Heart left ventricle (tissue), 16 donors: ENCODE measurements at places on chromosomes 6 and 20. TPM values are rescaled to one million over a fixed set of nuclear protein-coding genes. Genes with fewer than 3 reads are reported as not detected.

Gene EDEM2
- 6.0 TPM for polyA plus RNA-seq

GRCh38 chr6:158313989-158314388 lies 1.7 kb downstream of the TULP4 start:
- H3K36me3 ChIP-seq, result no peaks in the 10 kb centered on the region
- H3K27me3 ChIP-seq, result no peaks in the 10 kb centered on the region
- no peaks in the 10 kb centered on the region for H3K4me1 ChIP-seq
- DNase-seq, result peak; percentile 32

DNA sequence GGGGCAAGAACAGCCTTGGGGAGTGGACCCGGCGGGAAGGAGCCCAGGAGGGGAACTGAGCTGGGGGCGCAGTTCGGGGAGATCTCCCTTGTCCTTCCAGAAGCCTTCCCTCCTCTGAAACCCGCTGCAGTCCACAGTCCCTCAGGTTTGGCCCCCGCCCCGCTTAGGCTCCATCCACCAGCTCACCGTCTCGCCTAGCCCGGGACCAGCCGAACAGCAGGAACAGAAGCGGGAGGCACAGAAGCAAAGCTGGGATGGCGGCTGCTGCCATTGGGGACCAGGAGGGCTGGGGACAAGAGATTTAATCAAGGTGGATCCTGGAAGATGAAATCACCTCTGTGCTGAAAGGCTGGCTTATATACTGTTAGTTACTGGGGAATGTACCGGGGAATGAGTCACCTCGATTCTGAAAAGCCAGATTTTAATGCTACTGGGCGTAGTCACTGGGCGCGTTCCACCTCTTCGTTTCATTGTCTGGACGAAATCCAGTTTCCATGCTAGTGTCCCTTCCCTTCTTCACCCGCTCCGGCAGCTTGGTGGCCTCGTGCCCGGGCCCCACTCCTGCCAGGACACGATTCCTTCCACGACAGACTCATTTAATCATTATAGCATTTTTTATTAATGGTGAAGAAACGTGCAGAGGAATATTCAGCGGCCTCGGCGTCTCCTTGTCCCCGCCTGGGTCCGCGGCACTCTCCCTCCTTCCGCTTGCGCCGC lies at the start of gene RAET1L:
RAET1L (minus strand) TSS at position 332 of the 717 bp plus-strand sequence; CDS start at position 271, 61 bp downstream.
- H3K27me3 ChIP-seq, result peaks cover 9% of the 10 kb centered on the region
- H3K4me1 ChIP-seq, result peaks cover 12% of the 10 kb centered on the region
- no peak within 1 kb of the TSS for H3K27ac ChIP-seq
- H3K4me3 ChIP-seq, result peak within 1 kb of the TSS; percentile 32
- no peak for DNase-seq

DNA sequence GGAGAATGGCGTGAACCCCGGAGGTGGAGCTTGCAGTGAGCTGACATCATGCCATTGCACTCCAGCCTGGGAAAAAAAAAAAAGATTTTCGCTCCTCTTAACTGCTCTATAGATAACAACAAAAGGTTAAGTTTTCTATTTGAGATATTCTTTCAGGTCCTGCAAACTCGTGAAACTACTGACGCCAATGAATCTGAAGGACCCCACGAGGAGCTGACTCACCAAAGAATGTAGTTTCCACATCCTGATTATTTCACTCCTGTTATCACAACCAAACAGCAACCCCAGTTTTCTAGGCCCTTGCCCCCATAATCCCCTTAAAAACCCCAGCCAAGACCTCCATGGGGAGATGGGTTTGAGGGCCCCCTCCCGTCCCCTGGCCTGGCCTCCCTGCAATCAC lies 58.7 kb downstream of the OTOR start:
- H3K27ac ChIP-seq, result no peak overlapping the region
- no peaks in the 10 kb centered on the region for H3K36me3 ChIP-seq
- H3K27me3 ChIP-seq, result peaks cover 39% of the 10 kb centered on the region
- no peaks in the 10 kb centered on the region for H3K4me1 ChIP-seq
- H3K4me3 ChIP-seq, result no peak overlapping the region

GRCh38 chr6:119643876-119644275 lies 294.3 kb upstream of the MAN1A1 start:
- no peaks in the 10 kb centered on the region for H3K27me3 ChIP-seq
- no peaks in the 10 kb centered on the region for H3K4me1 ChIP-seq
- no peak for DNase-seq

DNA sequence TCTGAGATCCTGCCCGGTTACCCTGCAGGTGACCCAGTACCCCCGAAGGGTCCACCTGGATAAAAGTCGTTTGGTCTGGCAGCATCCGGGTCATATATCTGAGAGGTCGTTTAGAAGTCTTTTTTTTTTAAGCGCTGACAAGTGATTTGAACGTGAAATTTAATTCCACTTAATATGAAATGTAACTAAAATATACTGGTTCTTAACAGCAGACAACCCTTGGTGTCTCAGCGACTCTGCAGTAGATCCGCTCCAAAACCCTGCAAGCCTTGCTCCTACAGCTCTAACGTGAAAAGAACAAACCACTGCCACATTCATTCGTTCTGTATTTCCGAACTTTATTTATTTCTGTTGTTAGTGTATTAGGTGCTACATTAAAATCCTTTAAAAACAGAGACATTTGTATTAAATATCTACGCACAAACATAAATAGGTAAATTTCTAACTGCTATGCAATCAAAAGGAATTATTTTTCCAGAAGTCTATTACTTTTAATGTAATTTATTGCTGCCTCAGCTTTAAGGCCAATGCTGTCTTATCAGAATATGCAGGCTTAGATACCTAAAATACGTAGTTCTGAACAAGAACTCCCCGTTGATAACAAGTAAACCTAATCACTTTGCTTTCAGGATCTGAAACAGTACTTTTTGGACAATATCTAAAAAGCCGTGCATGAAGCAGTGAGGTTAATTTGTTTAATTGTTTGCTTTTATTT lies 33.5 kb upstream of the TCF21 start:
- H3K4me1 ChIP-seq, result no peaks in the 10 kb centered on the region
- no peak overlapping the region for H3K27ac ChIP-seq
- peak overlapping the region; percentile 39 for H3K4me3 ChIP-seq

DNA sequence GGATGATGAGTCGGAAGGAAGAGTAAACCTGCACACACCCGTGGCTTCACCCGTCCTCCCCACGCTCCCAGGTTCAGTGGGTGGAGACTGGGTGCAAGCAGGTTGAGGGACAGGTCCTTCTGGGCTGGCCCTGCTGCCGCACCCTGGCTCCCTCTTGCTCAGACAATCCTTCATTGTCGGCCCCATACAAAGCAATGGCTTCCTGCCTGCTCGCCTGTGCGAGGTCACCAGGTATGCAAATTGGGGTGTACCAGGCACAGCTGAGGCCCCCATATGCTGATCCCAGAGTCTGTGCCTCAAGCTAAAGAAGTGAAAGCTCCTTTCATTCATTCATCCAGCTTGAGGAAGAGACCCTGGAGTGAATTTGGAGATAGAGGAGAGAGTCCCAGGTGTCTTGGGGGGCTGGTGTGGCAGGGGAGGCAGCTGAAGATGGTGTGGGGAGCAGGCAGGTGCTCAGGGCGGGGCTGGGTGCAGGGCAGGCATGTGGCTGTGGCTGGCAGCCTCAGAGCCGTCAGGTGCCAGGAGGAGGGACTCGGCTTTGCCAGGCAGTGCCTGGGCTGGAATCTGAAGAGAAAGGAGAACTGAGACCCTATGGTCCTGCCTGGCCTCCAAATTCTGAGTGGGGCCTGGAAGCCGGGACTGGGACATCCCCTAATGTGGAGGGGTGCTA lies 4.7 kb downstream of the SLCO4A1 start:
- peak overlapping the region; percentile 81 for H3K27ac ChIP-seq
- peaks cover 35% of the 10 kb centered on the region for H3K4me1 ChIP-seq
- H3K4me3 ChIP-seq, result no peak overlapping the region
- no peak for DNase-seq
- H3K27me3 ChIP-seq, result no peaks in the 10 kb centered on the region
